ENCODE measurements at places on chromosomes 3 and 15.

- peak; percentile 52 for DNase-seq
These were observed 10.6 kb downstream of the TPM1 start for GRCh38 chr15:63052961-63053698.

DNA sequence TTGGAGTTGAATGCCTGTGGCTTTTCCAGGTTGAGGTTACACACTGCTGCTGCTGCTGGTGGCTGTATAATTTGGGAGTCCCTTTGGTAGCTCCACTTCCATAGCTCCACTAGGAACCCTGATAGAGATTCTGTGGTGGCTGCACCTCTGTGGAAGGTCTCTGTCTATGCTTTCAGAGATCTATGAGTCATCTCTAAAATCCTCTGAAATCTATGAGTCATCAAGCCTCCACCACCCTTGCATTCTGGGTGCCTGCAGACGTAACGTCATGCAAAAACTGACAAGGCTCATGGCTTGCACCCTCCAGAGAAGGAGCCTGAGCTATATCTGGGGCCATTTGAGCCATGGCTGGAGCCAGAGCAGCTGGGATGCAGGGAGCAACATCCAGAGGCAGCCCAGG is 1037.0 kb upstream of the CFAP20DC start:
- DNase-seq, result no peak

- DNase-seq, result no peak
These were observed 96.5 kb downstream of the KCNAB1 start for GRCh38 chr3:156216852-156217251.

- no peak for DNase-seq
These were observed 1.3 kb downstream of the RHCG start for GRCh38 chr15:89494941-89495637.

- DNase-seq, result no peak
These were observed 59.4 kb downstream of the LDHAL6B start for GRCh38 chr15:59266028-59266427.

DNA sequence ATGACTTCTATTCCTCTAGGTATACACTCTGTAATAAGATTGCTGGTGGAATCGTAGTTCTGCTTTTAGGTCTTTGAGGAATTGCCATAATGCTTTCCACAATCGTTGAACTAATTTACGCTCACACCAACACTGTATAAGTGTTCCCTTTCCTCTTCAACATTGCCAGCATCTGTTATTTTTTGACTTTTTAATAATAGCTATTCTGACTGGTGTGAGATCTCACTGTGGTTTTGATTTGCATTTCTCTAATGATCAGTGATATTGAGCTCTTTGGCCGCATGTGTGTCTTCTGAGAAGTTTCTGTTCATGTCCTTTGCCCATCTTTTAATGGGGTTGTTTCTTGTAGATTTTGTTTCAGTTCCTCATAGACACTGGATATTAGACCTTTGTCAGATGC is 12.8 kb downstream of the NXPE3 start:
- no peak for DNase-seq

Data from ovary (tissue), 10 donors.